ENCODE measurements at places on chromosomes 12 and 14. TPM values are rescaled to one million over a fixed set of nuclear protein-coding genes. Genes with fewer than 3 reads are reported as not detected.

CLMN gene
- 13.6 TPM for total RNA-seq

ABCC9 gene
- 46.3 TPM for total RNA-seq

EFCAB11 gene
- total RNA-seq, result 5.6 TPM

CPNE8 gene
- total RNA-seq, result 7.3 TPM

TSPAN11 gene
- total RNA-seq, result 10.0 TPM

HOXC12 gene
- total RNA-seq, result 0.30 TPM

TDRD9 gene
- total RNA-seq, result 0.39 TPM

- DNase-seq, result no peak
Observed at GRCh38 chr14:76531821-76532318, 155.9 kb downstream of the ESRRB start.

- DNase-seq, result no peak
Observed at GRCh38 chr12:50120953-50121352, 8.9 kb downstream of the COX14 start.

GRCh38 chr12:1504895-1505311 is 89.5 kb downstream of the FBXL14 start:
- DNase-seq, result no peak

DNA sequence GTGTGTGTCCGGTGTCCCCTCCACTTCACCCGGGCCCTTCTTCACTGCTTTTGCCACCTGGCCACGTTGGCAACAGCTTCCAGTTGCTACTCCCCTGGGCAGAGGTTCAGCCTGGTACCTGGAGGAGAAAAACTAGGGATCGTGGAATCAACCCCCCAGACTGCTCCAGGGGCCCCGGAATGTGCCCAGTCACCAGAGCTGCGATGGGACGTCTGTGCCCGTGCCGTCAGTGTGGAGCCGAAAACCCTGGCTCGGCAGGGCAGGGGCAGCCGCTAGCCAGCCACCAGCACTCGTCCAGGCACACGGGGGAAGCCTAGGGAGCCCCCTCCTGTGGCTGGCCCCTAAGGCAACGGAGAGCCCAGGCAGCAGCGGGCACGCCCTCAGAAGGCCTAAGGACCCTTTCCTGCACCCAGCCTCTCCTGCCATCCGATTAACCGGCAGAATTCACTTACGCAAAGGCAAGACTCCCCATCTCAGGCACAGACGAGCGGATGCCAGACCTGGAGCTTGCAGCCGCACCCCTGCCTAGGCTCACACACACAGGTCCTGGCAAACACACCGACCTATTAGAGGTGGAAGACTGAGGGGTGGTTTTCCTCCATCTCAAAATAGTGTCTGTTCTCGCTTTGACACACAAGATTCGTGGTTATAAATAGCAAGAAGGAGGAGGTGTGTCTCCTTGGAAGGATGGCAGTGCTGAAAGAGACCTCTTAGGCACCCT is 62.6 kb downstream of the FBXL14 start:
- no peak for DNase-seq

- no peak for DNase-seq
Observed at GRCh38 chr12:94079566-94080340, 68.6 kb upstream of the PLXNC1 start.

DNA sequence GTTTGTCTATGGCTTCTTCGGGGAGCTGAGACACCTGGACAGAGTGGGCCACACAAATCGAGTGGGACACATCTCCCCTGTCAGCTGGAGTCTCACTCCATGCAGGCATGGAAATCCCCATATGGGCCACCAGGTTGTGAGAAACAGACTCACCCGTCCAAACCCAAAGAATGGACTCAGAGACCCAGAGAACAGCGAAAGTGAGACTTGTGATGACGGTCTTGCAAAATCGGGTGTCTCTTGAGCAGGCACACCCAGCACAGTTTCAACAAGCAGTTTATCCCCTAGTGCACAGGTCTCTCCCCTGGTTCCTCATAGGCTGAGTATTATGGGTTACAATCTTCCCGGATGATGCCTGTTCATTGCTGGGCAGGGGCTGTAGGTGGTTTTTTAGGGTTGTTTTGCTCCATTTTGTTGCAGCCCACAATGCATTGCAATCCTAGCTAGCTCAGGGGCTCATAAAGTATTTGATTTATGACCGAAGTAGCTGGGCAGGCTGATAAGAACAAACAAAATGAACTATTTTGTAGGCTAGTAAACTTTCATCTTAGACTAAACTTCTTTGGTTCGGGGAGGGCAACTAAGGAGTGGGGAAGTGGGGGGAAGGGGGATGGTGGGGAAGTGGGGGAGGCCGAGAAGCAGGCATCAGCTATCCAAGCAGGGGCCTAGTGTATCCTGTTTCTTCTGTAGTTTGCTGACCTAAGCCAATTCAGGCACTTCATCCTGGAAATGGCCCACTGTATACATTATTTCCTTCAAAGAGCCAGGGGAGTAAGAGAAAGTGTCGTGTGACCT is 45.3 kb downstream of the IQSEC3 start:
- DNase-seq, result no peak

DNA sequence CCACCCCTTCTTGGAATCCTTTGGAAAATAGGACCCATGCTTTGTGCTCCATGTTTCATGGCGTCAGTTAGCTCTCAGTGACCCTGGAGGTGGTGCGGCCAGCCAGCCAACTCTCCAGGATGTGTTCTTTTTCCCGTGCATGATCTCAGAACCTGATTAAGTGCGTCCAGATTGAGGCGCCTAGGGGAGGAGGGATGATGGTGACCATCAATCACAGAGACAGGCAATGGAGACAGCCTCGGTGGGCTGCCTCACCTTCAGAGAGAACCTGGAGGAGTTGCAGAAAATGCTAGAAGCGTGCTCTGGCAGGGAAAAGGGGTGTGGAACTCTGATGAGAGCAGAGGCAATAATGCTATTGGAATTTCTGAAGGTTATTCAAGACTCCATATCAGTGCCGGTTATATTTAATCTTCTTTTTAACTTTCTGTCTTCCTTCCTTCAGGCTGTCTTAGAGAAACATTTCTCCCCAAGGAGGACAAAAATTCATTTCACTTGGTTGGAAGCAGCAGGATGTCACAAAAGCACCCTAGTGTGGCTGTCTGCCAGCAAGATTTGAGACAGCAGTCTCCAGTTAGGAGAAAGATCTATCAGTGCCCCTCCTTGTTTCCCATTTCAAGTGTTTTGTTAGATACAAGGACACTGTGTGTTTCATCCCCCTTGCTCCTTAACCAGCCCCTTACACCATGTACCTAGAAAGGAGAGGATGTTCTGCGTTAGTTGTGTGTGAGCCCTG is 53.3 kb upstream of the IGF1 start:
- DNase-seq, result no peak

DNA sequence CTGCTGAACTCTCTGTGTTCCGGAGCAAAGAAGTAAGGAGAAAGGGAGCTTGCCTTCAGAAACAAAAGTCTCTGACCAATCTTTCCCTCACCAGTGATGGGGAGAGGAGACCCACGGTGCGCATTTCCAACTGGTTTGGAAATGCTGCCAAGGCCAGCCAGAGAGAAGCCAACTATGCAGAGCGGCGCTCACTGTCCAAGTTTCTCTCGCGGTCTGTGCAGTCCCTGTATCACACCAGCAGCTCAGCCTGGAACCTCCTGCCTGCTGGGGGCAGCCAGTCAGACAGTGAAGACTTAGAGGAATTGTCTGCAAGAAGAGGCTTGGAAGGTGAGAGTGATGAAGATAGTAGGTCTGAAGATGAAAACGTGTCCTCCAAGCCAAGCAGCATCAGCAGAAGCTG is 206.2 kb downstream of the NAV3 start:
- DNase-seq, result no peak

DNA sequence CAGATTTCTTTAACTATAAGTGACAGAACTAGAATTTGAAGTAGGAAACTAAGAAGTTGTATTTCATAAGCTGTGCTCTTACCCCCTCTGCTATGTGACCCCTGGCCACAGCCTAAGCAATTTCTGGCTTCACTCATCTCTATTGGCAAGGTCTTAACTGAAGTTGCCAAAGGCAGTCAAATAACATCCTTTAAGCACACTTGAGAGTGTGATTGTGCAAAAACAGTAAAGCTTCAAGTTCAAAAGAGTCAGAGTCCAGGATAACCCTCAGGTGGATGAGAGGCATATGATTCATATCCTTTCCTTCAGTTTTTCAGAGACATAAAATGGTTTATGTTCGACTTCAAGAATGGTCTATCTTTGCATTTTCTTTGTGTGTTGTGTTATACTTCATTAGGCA is 45.2 kb downstream of the GRIP1 start:
- no peak for DNase-seq

DNA sequence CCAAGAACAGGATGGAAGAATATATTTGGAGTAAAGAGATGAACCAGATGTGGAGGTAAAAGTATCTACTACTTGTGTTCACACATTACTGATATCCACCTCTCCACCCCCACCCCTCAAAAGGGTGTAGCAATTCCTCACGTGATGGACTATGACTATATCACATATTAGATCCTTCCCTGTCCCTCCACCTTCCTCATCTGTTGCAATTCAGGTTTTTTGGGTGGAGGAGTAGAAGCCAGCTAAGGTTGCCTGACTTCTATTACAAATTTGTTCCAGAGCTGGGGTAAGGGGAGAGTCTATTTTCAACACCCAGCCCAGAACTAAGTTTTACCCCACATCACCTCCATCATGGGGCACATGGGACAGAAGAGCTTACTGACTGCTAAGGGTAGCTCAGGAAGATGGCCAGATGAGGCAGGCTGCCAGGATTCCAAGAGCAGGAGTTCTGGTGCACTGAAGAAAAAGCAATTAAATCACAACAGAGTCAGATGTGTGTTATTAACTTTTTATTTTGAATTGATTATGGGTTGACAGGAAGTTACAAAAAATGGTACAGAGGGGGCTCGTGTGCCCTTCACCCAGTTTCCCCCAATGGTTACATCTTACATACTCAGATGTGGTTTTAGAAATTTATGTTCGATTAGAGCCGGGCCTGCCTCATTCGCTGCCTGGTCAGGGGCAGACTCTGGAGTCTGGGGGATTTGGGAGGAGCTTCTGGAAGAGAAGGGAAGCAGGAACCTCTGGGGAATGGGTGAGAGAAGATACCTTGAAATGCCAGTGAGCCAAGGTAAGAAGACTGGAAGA is 2.1 kb downstream of the RNASE13 start:
- no peak for DNase-seq

DNA sequence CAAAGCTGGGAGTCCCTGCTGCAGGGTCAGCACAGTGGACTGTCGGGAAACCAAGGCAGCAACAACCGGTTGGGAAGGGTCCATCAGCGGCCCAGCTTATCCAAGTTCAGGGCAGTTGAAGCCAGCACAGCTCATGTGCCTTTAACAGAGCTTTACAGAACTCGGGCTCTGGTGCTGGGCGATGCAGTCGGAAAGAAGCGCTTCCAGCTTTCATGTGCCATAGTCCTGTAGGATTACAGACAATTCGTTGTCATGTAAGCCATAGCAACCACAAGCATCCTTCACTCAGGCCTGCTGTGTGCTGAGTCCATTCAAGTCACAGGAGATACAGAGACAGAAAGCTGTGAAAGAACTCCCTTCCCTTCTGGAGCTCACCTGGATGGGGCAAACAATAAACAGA is 3.5 kb upstream of the FAM181A start:
- DNase-seq, result no peak
